ENCODE measurements at places on chromosomes 16 and 17.

DNA sequence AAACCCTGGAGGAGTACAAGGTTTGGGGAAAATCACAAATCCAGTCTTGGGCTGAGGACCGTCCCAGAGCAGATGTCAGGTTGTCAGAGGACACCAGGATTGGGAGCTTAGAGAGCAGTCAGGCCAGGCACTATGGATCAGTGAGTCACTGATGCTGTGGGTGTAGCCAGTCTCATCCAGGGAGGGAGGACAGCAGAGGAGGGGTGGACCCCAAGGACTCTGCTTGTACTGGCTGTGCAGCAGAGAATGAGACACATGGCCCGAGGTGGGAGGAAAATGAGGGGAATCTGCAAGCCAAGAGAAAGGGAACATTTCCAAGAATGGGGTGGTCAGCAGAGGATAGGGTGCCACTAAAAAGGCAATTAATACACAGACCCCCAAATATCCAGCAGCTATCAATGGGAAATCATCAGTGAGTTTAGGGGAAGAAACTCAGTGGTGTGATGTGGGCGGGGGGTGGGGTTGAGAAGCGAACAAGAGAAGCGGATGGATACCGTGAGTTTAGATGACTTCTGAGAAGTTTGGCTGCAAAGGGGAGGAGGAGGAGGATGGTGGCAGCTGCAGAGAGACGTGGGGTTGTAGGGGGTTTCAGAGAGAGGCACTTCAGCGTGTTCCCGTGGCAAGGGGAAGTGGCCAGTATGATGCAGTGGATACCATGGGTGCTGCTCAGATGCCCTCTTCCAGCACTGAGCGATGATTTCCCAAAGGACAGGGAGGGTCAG is 43.9 kb downstream of the ARHGAP27 start:
- no peak for DNase-seq

- no peak for DNase-seq
Measured at GRCh38 chr17:33504571-33504970, 211.5 kb upstream of the ASIC2 start.

DNA sequence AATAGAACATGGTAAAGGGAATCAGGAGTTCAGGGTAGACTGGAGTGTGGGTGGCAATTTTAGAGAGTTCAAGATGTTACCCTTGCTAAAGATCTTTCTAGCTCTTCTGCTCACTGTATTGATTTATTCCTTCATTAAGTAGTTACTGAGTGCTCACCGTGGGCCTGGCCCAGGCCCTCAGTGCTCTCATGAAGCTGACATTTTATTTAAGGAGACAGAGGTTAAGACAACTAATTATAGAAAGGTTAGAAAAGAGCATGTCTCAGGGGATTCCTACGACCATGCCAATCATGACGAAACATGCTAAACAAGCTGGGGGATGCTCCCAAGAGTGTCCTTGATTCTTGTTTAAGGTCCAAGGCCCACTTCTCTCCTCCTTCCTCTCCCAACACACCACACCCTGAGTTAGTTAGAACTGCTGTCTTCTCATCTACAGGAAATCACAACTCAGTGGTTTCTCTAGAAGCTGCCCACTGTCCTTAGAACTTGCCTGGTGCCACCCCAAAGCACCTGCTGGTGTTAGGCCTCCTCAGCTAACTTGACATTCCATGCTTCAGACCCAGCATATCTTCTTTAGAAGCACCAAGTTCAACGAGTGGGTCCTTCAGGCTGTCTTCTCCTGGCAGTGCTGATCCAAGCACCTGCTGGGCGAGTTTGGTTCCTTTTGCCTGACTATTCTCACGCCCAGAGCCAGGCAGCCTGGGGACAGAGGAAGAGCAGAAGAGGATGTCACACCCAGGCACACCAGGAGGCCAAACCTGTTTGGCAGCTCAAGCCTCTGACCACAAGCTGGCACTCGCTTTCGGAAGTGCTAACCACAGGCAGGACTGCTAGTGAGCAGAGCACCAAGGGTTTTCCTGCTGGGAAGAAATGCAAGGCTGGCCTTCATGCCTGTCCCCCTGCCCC is 79.0 kb downstream of the GAS7 start:
- no peak for DNase-seq

DNA sequence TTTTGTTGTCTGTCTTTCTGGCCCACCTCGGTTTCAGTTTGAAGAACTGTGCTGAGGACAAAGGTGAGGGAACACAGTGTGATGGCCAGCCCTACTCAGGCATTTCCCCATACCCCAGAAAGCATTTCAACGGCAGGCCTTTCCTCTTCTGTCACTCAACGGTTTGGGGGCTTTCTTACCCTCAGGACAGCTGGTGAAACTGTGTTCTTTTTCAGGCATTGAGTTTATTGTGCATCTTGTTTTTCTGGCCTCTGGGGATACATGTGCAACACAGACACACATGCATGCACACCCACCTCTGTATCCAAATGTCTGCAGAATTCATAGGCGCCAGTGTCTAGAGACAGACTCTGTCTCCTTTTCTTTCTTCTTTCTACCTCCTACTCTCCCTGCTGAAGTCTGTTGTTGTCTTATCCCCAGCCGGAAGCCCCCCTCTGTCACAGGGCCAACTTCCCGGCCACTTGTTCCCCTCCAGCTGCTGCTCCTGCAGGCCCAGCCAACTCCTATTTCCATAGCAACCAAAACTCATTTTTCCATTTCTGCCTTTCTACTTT is 17.0 kb downstream of the CHD9 start:
- no peak for DNase-seq

DNA sequence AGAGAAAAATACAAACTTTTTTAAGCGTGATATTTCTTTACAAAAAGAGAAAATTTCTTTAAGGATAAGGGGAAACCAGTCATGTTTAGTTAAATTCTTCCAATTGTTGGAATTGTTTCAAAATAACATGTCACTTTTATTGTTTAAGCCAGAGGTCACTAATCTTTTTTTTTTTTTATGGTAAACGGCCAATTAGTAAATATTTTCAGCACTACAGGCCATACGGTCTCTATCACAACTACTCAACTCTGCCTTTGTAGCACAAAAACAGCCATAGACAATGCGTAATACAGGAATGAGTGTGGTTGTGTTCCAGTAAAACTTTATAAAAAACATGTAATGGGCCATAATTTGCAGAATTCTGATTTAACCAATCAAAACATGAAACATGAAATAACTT is 401.4 kb downstream of the GRIN2A start:
- no peak for DNase-seq

DNA sequence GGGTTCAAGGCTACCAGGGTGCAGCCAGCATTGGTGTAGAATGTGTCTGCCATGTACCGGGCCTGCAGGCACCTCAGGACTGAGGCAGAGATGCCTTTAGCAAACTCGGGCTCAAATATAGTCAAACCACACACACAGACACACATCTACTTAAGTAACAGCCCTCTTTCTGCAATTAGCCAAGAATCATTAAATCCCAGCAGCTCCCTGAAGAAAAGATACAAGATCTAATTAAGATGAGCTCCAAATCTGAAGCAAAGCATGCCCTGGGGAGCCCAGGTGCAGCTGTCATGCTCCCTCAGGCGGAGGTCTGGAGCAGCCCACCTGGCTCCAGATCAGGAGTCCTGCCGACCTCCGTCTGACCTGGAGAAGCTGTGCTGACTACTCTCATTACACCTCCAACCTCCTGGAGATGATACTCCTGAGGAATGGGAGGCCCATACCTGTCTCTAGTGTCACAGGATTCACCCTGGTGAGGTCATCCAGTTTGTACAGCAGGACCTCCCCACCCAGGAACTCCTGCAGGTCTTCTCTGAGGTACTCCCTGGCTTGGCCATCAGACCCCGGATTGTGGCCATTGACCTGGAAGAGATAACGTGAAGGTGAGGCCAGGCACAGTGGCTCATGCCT is 6.9 kb downstream of the MYO19 start:
- DNase-seq, result no peak

DNA sequence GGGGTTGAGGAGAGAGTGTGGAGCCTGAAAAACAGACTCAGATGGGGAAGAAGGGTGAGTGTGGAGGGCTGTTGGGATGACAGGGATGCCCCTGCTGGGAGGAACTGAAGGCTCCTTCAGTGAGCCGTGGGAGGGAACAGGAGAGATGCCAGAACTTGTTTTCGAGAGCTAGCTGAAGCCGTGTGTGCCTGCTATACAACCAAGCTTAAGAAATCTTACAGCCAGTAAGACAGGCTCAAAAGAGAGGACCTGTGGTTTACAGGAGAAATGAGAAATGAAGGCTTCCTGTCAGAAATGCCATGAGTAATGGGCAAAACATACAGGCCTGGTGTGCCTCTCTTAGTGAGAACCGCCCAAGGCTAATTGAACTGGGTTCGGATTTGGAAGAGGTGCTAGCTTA is 99.6 kb downstream of the SPACA3 start:
- DNase-seq, result no peak
